Right atrium auricular region (tissue), 2 donors: ENCODE measurements at places on chromosomes 6 and 20.

DNA sequence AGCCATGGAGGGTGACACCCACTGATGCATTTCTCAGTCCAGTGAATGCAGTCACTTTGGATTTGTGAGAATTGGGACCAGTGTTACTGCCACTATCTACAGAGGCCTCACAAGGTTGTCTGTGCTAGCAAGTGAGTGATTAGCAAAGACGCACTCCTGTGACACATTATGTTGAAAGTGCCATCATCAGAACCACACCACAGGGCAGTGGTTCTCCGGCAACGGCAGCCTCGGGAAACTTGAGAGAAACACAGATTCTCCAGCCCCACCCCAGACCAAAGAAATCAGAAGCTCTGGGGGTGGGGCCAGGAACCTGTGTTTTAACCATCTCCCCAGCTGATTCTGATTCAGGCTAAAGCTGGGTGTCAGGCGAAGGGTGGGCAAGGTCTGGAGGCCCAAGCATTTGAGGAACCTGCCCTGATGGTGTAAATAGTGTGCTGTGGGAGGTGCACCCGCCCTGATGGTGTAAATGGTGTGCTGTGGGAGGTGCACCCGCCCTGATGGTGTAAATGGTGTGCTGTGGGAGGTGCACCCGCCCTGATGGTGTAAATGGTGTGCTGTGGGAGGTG, 39.9 kb downstream of the TMEM242 start:
- no peak for DNase-seq

- DNase-seq, result no peak
These were observed 2.5 kb upstream of the MANEA start for GRCh38 chr6:95574811-95575210.

- DNase-seq, result peak; percentile 79
These were observed 36.9 kb upstream of the TRAF3IP2 start for GRCh38 chr6:111642463-111643158.

DNA sequence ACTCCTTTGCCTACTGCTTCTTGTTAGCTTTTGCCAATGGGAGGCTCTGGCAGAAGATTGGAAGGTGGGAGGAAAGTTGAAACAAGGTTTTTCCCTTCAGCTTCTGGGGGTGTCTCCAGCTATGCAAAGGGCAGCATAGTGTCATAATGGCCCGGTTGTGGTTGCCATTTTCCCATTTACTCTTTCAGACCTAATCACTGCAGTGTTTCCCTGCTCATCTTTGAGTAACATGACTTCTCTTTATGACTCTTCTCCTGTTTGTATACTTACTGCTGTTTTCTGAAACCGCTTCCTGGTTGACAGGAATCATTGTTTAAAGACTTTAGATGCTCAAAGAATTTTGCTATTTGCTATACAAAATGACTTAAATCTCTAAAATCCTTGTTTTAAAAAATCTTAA, 19.9 kb downstream of the NRN1 start:
- DNase-seq, result no peak

DNA sequence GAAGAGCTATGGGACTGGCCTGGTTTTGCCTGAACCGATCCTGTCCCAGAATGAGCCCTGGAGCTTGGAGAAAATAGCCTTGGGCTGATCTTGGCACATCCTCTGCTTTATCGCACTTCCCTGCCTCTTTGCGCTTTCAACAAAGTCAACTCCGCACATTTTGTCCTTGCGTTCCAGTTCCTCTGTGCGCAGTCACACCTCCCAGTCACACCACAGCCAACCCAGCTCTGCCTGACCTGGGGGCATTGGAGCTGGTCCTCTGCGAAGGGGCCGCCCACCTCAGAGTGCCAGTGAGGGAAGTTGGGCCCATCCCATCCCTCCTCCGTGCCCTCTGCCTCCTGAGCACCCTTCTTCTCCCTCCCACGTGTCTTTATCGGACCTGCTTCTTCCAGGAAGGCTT, 16.9 kb upstream of the UQCC2 start:
- DNase-seq, result no peak

GRCh38 chr6:108677894-108678293, 117.2 kb downstream of the FOXO3 start:
- DNase-seq, result no peak

GRCh38 chr6:9520417-9521151, 894.3 kb downstream of the TFAP2A start:
- DNase-seq, result no peak

DNA sequence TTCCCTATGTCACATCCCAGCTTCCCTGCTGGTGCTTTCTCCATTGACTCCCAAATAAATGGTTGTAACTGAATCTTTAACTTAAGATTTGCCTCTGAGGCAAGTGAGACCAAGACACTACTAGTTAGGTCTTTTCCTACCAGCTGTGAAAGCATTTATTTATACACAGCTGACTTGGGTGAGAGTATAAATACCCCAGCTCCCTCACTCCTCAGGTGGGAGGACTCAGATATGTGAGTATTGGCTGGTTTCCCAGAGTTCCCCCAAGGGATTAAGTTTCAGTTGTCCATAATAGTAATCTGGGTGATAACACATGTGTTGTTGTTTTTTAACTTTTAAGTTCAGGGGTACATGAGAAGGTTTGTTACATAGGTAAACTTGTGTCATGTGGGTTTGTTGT, 49.8 kb downstream of the CFAP61 start:
- DNase-seq, result no peak

DNA sequence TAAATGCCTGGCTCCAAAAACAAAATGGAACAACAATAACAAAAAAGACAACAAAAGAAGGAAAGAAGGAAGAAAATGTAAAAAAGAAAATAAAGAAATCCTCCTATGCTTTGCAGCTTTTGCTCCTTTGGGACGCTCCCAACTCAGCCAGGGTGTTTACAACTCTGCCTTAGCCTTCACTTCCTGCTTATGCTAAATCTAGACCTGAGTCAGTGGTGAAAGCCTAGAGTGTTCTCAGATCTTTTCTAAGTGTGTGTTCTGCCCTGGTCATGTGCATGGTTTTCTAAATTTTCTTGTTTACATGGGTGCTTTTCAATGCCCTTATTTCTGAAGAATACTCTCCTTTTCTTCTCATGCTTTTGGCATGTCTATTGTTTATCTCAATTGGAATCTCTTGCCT, 19.5 kb upstream of the GRM1 start:
- DNase-seq, result no peak

DNA sequence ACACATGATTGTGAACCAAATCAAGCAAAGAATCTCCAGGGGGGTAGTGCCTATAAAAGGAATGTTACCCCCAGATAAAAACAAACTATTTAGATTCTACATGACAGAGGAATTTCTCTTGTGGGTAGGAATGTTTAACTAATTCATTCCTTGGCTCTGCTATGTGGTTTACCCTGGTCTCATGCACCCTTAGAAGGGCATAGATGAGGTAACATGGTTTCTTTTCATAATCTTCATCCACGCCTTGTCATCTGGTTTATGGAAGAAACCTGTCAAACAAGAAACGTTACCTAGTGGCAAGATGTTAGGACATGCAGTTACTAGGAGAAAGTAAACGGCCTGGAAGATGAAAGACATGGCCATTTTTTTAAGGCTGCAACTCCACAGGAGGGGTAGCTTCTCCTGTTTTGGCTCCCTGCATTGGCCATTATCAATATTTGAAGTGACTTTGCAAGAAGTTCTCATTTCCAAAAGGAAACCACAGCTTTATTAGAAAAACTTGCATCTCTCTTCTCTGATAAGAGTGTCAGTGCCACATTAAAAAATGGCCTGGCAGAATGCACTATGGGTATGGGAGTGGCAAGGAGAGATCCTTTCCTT, 45.5 kb downstream of the STX11 start:
- DNase-seq, result no peak

DNA sequence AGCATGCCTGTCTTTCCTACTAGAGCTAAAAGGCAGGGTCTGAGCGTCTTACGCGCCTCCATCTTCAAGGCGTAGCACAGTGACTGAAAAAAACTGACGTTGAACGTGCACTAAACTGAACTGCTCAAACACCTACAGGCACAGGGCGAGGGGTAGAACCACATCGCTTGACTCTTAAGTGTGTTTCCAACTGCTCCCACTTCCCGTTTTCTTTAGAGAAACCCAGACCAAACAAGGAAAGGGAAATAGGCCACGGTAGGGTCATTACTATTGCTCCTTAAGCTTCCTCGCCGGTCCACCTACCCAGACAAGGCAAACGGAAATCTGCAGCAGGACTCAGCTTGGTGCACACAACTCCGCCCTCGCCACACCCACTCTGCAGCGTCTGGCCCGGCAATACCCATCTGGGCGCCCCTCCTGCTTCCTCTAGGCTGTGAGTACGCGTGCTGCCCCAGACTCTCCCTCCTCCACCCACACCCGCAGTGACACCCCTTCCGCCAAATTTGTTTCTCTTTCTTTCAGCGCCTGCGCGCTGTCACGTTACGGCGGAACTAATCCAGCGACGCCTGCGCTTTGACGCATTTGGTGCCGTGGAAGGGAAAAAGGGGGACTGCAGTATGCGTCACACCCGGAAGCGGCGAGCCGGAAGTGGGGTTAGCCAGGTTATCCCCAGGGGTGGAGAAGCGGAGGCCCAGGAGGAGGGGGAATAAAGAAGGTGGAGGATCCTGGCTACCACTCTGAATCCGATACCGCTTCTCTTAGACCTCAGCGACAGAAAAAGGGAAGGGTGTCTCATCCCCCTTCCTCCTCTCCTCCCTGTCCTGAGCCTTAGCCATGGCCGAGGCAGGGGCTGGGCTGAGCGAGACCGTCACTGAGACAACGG, at the start of gene PPP1R11:
TSS of gene PPP1R11 (plus strand) at position 622 of the 883 bp plus-strand sequence. CDS start at position 835, 213 bp downstream.
- peak; percentile 99 for DNase-seq

- no peak for DNase-seq
These were observed 588.8 kb downstream of the MAFB start for GRCh38 chr20:40100261-40100660.

DNA sequence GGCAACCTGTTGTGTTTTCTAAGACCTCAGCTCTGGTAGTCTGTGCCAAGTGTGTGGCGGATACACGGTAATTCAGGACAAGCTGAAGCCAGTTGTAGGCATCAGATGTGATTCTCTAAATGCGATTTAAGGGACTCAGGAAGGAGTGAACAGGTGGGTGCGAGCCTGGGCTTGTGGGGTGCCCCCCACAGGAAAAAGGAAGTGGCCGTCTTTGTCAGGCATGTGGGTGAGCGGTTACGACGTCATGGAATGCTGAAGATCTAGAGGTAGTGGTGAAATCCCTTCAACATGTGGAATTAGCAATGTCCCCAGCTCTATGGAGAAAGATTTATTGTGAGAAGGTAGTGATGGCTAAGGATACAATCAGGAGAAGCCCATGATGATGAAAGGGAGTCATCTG, 95.1 kb upstream of the EXOC2 start:
- DNase-seq, result no peak

DNA sequence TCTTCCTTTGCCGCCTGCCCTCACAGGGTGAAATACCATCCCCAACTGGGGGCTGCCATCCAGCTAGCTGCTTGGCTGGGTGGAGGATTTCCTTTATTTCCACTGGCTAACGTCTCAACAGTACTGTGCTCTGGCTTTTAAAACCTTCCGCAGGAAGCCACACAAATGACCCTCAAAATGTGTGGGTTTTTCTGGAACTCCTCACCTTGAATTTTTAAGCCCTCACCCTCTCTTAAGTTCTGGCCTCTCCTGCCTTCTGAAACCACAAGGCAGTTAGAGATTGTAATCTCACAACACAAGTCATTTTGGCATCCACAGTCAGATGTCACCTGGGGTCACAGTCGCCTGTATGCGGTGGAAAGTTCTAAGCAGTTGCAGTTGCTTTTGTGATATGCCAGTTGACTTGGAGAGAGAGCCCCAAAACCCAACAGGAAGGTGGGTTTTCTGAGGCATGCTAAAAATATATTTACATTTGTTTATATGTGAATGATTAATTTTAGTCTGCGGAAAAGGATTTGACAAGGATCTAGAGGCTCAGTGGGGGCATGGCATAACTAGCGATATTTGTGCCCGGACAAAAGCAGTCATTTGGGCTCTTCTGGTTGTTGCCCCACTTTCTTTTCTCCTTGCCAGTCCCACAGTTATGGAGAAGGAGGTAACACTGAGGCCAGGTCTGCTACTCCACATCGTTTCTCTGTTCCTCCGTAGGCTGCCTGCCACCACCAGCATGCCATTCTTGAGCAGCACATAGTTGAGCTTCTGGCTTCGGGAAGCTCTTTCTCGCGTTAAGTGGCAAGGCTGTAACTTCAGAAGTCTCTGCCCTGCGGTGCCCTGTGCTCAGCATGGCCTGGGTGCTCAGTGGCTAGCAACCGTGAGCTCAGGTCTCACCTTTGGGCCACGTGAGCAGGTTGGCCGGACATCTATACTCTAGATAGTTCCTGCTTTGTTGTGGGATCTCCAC, 335.3 kb downstream of the CD83 start:
- no peak for DNase-seq

- DNase-seq, result no peak
These were observed 32.7 kb upstream of the MCM3 start for GRCh38 chr6:52317211-52317610.

DNA sequence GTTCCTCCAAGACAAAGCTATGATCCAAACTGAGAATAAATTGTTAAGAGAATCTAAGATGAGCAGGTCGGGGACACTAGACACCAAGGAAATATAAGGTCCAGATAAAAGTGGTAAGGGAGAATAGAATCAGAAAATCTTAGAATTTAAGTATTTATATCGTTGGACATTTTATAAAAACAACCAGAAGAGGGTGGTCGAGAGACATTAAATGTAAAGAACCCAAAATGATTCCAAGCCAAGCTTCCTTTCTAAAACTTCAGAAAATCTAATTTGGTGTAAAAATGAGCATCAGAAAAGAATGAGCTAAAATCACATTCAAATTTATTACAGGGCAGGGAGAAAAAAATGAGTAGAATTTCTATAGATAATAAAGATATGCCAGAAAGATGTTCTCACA, 97.8 kb upstream of the OGFRL1 start:
- no peak for DNase-seq

GRCh38 chr6:101490857-101491256, 97.3 kb downstream of the GRIK2 start:
- DNase-seq, result no peak

DNA sequence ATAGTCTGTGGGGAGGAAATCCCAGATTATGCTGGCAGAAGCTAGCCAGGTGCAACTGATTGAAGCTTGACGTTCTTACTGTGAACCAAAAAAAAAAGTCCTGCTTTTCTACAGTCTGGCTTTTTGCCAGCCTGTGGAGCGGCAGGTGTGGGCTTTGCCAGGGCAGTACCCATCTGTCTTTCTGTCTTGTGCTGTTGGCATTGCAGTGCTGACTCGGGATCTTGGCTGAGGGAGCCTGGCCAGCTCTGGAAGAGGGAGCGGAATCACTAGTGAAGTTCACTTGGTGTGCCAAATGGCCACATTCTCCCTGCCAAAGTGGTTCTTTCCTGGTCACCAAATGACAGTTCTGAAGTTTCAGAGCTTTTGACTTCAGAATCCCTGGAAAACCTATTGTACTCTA, 5.0 kb downstream of the KIF3B start:
- no peak for DNase-seq

- DNase-seq, result peak; percentile 57
These were observed 14.5 kb upstream of the TRAF3IP2 start for GRCh38 chr6:111620169-111620568.

- no peak for DNase-seq
These were observed 25.3 kb upstream of the TRAF3IP2 start for GRCh38 chr6:111631018-111631417.

- no peak for DNase-seq
These were observed 666.7 kb downstream of the UTRN start for GRCh38 chr6:144951730-144952437.

DNA sequence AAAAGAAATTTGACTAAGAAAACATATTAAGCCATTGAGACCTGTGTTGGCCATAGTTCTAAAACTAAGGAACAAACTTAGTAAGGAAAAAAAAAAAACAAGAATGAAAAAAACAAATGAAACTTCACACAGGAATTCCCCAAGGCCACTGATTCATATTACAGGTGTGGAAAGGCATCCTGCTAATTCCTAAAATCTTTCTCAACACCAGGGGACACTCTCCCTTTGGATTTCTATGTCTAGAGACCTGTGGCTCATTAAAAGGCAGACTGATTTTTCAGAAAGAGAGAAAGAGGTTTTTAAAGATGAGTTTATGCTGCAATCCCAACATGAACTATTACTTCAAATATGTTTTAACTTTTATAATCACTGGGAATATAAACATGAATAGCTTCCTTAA, at the start of gene OR12D1:
TSS of gene OR12D1 (plus strand) at position 341 of the 400 bp plus-strand sequence.
- no peak for DNase-seq
